ENCODE measurements at places on chromosomes 5 and 9. TPM values are rescaled to one million over a fixed set of nuclear protein-coding genes. Genes with fewer than 3 reads are reported as not detected.

DNA sequence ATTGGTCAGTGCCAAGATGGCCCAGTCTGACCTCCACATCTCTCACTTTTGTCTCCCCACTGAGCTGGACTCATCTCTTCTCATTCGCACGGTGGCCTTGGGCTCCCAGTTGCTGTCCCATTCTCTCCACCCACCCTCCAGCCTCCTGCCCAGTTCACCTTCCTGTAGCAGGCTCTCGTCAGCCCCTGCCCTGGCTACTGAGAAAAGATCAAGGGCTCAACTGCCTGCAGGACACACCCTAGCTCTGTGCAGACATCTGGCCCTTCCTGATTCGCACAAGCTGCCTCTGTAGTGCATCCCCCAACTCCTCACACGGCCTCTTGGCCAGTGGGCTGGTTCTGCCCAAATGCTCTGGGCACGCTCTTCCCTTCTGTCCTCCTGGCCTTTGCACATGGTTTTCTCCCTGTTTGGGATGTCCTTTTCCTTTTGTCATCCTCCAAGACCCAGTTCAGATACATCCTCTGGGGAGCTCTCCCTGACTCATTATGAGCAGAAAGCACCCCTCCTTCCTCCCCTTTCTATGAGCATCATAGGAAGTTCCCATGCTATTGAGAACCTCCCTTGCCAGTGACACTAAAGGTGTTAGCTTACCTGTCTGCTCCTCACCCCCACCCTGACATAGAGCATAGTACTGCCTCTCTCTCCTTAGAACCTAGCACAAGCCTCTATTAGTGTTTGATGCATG lies 78.5 kb upstream of the TGFBR1 start:
- no peak for DNase-seq

DNA sequence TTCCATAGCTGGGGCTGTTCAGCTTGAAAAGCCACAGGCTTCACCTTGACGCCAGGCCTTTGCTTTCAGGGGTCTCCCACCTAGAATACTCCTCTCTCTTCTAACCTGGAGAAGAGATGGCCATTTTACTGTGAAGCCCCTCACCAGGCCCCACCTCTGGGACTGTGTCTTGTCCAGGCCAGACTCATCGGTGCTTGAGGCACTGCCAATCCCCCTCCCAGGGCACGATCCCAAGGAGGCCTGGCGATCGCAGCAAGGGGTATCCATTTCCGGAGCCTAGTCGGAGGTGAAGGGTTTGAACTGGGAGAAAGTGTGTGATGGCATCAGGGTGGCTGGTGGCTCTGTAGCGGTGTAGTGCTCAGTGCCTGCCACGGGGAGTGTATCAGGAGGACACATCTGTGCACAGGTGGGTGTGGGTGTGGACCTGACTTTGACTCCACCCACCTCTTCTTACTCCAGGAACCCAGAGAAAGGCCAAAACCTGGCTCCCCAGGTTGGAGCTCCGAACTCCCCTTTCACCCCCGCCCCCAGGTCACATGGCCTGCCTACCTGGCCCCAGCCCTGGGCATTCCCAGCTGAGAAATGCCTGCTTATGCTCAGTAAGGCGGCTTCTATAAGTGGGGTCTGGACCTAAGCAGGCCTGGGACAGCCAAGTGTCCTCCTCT lies 27.4 kb upstream of the ENHO start:
- no peak for DNase-seq

DNA sequence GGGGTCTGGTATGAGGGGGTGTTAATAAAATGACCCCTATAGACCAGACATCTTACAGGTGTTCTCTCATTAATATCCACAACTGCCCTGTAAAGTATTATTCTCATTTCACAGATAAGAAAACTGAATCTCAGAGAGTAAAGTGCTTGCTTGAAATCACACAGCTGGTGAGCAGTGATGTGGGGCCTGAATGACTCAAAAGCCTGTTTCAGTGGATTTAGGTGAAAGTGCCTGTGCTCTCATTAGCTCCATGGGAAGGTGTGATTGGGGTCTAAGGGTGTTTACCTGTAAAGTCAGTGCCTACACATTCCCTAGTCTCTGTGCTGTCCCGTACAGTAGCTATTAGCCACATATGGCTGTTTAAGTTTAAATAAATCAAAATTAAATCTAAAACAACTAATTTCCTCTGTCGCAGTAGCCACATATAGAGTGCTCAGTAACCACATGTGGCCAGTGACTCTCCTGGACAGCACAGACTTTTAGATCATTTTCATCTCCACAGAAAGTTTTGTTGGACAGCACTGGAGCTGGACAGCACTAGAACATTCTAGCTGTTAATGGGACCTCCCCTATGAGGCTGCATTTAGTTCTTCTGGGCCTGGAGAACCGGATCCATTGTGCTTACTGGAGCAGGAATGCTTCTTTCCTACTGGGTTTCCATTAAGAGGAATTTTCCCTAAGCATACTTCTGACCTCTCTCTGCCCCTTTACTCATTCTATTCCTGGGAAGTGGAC lies 52.5 kb upstream of the SEMA6A start:
- DNase-seq: no peak

- DNase-seq: no peak
Measured at GRCh38 chr5:30908356-30908755, 285.1 kb upstream of the CDH6 start.

GRCh38 chr9:123115146-123115913 lies 81.9 kb downstream of the GPR21 start:
- no peak for DNase-seq

GRCh38 chr5:109485030-109485429 lies 75.3 kb upstream of the PJA2 start:
- peak; percentile 8 for DNase-seq

GRCh38 chr9:88949961-88950340 lies 41.3 kb upstream of the S1PR3 start:
- no peak for DNase-seq

DNA sequence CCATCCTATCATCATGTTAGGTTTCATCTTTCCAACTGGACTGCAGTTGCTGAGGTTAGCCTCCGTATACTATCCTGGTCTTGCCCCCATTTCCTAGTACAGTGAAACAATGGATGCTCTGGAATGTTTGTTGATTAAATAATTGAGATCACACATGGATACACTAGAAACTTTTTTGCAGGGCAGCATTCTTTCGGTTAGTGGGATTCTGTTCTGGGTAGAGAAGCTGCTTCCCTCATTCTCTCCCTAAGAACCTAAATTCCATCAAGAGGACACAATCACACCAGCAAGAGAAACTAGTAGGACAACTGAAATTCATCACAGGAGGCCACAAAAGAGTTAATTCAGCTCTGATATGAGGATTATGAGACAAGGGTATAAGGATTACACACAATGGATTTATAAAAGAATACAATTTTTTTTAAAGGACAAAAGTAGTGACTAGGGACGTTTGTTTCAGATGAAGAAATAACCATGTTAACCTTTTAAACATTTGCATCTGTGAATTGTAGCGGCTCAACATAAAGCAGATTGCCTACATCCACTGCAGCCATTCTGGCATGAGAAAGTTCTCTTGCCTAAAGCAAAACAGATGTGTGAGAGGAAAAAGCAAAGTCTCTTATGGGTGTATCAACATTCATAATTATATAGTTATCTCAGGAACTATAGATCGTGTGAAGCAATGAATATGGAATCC lies 162.7 kb upstream of the LHFPL2 start:
- DNase-seq: no peak

DNA sequence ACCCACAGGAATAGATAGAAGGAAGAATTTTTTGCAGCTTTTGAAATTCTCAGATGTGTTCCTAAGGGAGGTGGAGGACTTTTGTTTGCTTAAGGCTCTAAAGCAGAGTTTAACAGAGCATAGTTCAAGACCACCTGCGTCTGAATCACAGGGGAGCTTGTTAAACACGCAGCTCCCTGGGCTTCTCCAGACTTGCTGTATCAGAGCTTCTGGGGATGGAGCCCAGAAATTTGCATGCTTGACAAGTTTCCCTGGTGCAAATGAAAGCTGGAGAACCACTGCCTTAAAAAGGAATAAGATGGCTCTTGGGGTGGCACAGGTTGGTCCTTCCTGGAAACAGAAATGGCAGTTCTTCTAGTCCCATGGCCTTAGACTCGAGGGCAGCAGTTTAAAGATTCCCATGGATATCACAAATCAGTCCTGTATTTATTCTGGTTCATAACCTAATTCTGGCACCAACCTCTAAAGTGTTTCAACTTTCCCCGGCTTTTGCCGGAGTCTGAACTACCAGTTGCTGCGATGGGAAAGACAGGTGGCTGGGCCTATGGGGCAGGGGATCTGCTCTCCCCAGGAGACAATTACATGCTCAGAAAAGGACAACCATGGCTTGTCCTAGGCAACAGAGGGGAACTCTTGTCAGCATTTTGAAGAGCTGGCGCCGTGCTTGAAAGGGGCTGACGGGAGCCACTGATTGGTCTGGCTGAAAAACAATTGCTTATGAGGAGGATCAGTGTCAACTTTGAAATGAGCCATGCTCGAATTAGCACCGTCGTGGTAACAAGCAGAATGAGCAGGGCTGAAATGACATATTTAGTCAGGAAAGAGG lies 599.6 kb downstream of the CCDC171 start:
- DNase-seq: no peak

- DNase-seq: no peak
Measured at GRCh38 chr9:135409286-135410200, 70.0 kb upstream of the PPP1R26 start.

DNA sequence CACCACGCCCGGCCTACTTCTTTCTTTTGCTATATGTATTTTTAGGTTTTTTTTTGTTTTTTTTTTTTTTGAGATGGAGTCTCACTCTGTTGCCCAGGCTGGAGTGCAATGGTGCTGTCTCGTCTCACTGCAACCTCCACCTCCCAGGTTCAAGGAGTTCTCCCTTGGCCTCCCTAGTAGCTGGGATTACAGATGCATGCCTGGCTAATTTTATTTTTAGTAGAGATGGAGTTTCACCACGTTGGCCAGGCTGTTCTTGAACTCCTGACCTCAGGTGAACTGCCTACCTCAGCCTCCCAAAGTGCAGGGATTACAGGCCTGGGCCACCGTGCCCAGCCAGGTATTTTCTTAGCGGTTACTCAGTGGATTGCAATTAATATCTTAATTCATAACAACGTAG lies 23.9 kb upstream of the C5orf24 start:
- DNase-seq: no peak

DNA sequence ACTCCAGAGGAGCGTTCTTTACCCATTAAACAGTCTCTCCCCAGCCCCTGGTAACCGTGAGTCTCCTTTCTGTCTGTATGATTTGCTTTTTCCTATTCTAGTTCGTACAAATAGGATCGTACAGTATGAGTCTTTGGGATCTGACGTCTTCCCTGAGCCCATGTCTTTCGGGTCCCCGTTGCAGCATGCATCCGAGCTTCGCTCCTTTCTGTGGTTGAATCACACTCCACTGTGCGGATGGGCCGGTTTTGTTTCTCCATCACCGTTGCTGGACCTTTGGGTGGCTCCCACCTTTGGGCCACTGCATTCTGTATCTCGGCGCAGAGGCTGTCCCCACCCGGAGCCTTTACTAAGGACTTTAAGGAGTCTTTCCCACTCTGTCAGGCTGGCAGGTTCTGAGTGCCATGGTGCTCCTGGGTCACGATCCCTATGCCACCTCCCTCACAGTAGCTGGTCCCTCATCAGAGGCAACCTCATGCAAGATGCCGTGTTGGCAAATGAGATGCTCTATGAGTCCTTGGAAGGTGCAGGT lies 145.7 kb upstream of the COL5A1 start:
- DNase-seq: no peak

- DNase-seq: no peak
Measured at GRCh38 chr9:19114680-19115270, 12.1 kb upstream of the HAUS6 start.

DNA sequence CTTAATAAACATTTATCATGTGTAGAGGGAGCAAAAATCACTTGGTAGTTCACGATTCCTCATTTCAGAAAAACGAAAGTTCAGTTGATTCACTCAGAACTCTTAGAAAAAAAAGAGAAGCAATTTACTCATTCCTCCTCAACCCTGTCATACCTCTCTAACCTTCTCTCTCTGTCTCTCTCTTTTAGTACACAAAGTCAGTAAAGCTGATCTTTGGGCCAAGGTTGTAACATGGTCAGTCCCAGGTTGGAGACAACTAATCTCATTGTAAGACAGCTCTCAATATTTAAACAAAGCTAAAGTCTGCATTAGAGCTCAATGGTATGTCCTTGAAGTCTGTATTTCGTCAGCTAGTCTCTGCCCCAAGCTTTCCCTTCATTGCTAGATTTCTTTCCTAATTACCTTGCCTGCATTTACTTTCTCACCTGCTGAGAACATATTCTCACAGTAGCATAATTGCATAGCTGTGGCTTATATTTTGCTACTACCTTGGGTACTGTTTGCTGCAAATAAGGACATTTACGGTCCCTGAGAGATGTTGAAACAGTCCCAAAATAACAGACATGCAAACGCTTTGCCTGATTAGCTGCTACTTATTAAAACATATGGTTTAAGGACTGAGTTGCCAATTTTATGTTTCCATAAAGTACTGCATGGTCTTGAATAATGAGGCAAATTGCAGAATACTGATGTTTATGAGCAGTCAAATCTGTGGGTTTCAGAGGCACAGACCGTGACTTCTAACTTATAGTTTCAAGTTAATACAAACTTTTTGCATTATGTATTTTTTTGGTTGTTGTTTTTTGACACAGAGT lies 138.3 kb downstream of the GPBP1 start:
- no peak for DNase-seq

- no peak for DNase-seq
Measured at GRCh38 chr5:167839065-167839464, 452.4 kb upstream of the WWC1 start.

DNA sequence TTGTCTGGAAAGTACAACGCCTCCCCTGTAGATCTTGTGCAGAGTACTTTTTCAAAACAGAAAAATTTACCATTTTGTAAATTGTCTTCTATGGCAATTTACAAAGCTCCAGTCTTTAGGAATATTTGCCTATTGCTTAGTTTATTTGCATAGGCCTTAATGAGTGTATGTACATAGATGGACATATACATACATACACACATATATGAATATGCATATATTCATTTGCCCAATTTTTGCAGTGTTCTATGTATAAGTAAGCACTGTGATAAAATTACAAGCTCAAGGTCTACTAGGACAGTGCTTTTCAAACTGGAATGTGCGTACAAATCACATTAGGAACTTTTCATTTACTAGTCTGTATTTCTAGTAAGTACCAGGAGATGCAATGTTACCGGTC lies 301.3 kb upstream of the SMARCA2 start:
- DNase-seq: no peak

- DNase-seq: no peak
Measured at GRCh38 chr5:93280518-93280917, 300.5 kb downstream of the NR2F1-AS1 start.

DNA sequence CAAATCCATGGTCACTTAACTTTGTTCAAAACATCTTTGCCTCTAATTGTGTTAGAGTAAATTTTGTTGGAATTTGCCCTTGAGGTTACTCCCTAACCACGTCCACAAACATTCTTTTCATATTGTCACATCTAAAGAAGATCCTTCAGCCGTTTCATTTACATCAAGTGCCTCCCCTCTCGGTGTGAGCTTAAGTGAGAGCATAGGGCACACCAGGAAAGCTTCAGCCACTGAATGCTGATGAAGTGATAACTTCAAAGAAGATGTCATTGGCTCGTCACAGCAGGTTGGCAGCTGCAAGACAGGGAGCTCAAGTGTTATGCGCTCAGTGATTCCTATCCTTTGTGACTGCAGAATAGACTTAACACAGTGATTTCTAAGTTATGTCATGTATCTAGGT lies 49.6 kb upstream of the ADAMTS19 start:
- DNase-seq: no peak

Gene ZBTB26
- total RNA-seq: 10.3 TPM

Gene SVEP1
- total RNA-seq: 12.1 TPM

Gene CDC25C
- total RNA-seq: 5.1 TPM

Gene LRRC70
- total RNA-seq: 8.0 TPM

Gene SPACA9
- total RNA-seq: 3.1 TPM

Measured in cerebellum (tissue), 4 donors.